ENCODE measurements at places on chromosomes 7 and 10.

GRCh38 chr7:16644636-16645592 is 640 bp downstream of the ANKMY2 start:
- no peak for DNase-seq

DNA sequence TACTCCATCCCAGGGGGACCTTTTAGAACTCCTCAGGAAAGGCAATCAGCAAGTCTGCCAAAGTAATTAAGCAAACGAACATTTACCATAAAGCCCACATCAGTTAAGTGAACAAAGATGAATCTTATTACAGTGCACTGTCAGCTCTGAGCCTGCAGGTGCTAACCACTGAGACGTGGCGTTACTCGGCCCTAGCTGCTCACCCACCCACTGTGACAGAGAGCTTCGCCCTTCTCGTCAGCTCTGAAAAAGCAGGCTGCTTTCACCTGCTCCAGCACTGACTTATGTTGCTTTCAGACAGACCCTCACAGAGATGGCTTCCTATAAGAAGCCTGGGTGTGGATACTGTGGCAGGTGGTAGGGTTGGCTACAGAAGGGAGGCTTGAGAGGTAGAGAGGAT is 57.7 kb upstream of the KCNIP2 start:
- no peak for DNase-seq

DNA sequence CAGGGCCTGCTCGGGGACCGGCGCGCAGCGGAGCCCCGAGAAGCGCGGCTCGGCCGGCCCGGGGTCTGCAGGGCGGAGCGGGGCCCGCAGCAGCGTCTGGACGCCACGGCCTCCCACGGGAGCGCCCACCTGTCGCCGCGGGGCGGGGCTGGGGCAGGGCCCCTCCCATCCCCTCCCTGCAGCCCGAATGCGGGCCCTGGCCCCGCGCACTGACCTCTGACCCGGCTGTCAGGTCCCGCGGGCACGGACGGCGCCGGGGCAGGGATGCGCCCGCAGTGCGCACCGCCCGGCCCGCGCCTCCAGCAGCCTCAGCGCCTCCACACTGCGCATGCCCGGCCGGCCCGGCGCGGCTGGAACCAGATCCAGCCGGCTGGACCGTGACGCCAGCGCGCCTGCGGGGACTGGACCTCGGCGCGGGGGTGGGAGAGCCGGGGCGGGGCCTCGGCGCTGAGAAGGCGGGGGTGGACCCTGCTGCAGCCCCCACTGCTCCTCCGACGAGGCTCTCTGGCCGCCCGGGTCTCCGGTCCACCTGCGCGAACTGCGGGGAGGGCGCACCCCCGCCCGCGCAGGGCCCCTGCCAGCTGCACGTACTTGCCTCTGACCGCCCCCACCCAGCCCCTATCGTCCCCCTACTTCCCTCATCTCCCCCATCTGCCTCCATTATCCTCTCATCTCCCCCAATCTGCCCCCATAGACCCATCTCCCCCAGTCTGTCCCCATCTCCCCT is 16.1 kb upstream of the GPR146 start:
- peak; percentile 70 for DNase-seq

- DNase-seq, result no peak
Measured at GRCh38 chr7:34662058-34662708, 4.2 kb downstream of the NPSR1 start.

DNA sequence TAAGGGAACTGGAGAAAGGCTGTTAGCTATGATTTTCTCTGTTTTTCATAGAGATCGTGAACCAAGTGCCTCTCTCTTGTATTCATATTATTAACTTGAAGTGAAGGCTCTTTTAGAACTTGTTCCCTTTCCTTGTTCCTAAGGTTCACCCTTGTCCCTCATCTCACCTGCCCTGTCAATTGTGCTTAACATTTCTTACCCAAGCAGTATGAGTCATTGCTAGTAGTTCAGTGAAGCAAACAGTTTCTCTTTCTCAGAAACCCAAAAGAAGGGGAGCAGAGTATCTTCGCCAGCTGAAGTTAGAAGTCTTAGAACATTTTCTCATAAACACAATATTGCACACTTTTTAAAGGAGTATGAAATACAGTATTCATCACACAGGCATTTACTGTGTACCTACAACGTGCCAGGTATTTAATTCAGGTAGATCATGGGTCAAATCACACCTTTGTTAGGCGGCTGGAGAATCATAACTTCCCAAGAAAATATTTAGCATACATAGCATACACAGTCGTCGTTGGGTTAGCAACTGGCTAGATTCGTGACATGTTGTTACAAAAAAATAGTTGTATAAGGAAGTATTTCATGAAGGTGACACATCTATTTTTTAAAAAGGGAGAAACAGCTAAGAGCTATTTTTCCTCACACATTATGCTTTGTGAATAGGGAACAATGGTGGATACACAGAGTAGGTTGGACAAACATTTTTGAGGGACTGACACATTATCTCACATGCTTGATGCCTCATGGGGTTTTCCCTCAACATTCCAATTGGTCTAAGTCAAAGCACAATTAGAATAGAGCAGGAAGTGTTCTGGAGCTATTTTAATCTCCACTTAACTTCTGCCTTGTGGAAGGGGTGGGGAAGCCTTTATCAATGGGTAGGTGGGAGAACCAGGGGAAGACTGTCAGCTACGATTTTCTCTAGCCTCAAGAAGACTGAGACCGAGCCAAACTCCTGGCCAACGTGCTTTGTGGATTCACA is 13.2 kb downstream of the HDAC9 start:
- no peak for DNase-seq

GRCh38 chr10:86659721-86660453 is 5.5 kb downstream of the OPN4 start:
- no peak for DNase-seq

DNA sequence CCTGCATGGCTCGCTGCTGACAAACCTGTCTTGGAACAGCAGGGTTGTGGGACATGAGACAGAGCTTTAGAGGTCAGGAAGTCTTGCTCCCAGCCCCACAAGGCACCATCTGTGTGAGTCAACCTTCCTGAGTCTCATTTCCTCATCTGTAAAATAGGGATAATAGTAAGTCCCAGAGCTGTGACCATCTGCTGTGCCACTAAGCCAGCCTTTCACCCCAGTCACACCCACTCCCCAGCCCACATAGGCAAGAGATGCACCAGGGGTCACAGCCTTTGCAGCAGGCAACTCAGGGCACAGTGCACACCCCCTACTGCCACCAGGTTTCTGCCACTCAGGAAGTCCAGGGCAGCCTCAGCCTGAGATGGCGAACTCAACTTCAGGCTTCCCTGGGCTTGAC is 29.4 kb upstream of the CDH23 start:
- no peak for DNase-seq

- no peak for DNase-seq
Measured at GRCh38 chr10:43998021-43998809, 349.5 kb upstream of the ZNF32 start.

DNA sequence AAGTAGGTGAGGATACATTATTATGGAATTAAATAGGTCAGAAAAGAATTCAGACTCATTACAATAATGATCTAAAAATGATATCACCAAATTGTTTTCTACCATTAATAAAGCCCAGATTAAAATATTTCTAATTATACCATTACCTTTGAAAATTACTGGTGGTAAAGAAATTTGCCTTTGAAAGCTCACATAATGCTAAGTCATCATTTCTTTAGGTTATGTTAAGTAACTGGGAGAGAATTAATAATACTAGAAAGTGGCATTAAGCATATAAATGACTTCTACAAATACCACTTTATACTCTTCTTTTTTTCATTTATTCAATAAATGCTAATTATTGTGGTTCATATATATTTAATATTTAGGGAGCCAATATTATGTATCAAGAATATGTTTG is 641.2 kb upstream of the LRRTM3 start:
- DNase-seq, result no peak

DNA sequence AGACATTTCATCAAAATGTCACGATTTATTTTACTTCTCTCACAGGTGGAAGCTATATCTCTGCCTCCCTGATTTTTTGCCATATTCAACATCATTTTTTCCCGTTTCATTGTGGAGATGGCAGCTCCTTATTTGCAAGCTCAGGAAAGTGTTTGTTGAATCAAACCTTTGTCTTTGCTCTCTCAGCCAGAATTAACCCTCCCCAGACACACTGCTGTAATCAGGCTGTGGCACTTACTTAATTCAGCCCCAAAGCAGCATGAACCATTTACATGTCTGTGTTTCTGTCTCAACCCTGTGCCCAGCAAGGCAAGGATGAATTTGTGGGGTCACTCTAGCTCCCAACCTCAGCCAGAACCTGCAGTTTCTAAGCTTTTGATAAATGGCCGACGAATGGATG is 397.2 kb downstream of the TCERG1L start:
- no peak for DNase-seq

- DNase-seq, result no peak
Measured at GRCh38 chr7:157037635-157038034, 27.2 kb upstream of the MNX1 start.

All from DMS 273 treated with DMSO at 0.1 percent for 48 hours (cell line).